ENCODE measurements at places on chromosomes 6 and 20. TPM values are rescaled to one million over a fixed set of nuclear protein-coding genes. Genes with fewer than 3 reads are reported as not detected.

The CCN6 gene
- 7.6 TPM for total RNA-seq

DNA sequence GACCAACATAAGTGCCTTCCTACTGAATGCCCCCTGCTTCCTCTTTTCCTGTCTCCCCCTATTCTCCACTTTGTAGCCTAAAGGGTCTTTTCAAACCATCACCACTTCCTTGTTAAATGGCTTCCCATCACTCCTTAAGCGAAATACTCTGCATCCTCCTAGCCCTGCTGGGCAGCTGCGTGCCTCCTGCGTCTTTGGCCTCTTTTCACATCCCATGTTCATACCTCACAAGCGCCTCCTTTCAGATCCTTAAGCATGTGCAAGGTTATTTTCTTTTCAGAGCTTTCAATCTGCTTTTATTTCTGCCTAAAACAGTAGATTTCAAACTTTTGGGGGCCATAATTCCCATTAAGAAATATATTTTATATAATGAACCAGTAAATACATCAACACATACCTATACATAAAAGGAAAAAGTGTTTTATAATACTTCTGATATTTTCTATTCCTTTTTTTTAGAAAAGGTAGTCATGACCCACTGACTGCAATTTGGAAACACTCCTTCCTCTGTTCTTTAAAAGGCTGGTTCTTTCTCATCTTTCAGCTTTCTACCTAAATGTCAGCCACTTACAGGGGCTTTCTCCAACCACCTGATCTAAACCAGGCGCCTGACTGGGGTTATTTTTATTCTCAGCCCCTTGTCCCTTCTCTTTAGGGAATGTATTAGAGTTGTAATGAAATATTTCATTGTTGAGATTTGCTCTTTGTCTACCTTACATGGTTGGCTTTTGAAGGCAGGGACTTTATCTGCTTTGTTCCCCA, 84.1 kb downstream of the PRDM1 start:
- DNase-seq: no peak
- no peak overlapping the region for H3K4me3 ChIP-seq
- H3K36me3 ChIP-seq: no peaks in the 10 kb centered on the region
- no peak overlapping the region for H3K27ac ChIP-seq
- H3K4me1 ChIP-seq: no peaks in the 10 kb centered on the region

GRCh38 chr6:4901386-4902061, 102.3 kb downstream of the RPP40 start:
- no peaks in the 10 kb centered on the region for H3K27me3 ChIP-seq
- H3K27ac ChIP-seq: no peak overlapping the region
- no peak for DNase-seq
- H3K36me3 ChIP-seq: peaks cover 19% of the 10 kb centered on the region
- H3K4me3 ChIP-seq: no peak overlapping the region
- H3K4me1 ChIP-seq: peaks cover 9% of the 10 kb centered on the region

- no peaks in the 10 kb centered on the region for H3K27me3 ChIP-seq
- DNase-seq: no peak
- no peak overlapping the region for H3K27ac ChIP-seq
- H3K4me1 ChIP-seq: peaks cover 7% of the 10 kb centered on the region
Observed at GRCh38 chr20:16533502-16533901, 39.7 kb downstream of the KIF16B start.

All from suprapubic skin (tissue), 4 donors.